NCI-H1417 treated with DMSO at 0.1 percent for 48 hours (cell line): ENCODE measurements at places on chromosomes 7 and 10.

DNA sequence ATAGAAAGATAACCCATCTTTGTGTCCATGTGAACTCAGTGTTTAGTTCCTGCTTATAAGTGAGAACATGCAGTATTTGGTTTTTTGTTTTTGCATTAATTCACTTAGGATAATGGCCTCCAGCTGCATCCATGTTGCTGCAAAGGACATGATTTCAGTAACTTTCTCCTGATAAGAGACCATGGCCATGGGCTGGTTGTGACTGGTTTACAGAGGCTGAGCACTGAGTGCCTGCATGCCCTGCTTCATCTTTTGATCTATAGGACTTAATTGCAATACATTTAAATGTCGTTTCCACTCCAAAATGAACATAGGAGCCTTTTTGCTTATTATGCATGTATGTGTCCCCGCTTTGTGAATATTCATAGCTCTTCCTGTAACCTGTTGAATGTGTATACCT is 101.3 kb upstream of the IGFBP3 start:
- DNase-seq = no peak

- DNase-seq = no peak
Observed at GRCh38 chr10:454860-455259, 234.6 kb downstream of the DIP2C start.

DNA sequence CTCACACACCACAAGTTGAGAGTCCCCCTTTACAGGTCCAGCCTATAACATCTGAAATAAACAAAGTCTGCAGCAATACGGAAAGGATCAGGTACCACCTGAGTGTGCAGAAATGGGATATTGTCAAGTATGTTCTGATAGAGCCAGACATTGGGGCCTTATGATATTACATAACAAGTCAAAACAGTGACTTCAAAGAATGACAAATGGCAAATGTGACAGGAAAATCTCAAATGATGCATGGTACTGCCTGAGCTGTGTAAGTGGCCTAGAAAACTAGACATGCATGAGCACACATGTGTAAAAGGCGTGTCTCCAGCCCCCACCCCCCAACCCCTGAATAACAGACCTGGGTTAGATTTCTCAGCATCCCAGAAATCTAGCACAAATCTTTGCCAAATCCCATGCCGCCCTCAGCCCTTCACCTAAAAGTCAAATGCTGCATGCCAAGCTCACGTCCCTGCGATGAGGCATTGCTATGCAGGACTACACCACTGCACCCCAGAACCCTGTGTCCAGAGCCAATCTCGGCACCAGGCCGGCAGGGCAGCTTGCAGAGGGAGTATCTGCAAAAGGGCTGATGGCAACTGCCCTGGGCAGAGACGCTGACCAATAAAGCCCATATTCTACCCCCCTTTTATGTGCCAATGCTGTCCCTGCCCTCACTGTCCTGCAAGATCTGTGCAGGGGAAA is 58.8 kb downstream of the PRKAG2 start:
- DNase-seq = no peak

DNA sequence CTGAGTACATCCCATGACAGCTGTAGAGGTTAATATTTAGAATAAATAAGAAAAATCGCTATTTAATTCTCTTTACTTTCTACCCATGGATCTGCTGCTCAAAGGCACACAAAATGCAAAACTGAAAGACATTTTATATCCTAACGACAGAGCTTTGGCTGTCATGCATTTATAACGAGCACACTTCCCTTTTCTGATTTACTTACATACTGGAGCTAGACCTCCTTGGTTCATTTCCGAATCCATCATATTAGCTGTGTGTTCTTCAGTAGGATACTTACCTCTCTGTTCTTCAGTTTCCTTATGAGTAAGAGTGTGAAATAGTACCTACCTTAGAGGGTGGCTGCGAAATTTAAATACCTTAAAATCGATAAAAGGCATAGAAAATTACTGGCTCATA is 10.9 kb downstream of the CALCR start:
- DNase-seq = no peak

- no peak for DNase-seq
Observed at GRCh38 chr7:137146552-137147337, 196.8 kb downstream of the PTN start.
